SK-MEL-5 (cell line): ENCODE measurements at places on chromosomes 11 and 22.
A peak's percentile ranks its signal among the peaks of the same experiment; 100 is the strongest.

DNA sequence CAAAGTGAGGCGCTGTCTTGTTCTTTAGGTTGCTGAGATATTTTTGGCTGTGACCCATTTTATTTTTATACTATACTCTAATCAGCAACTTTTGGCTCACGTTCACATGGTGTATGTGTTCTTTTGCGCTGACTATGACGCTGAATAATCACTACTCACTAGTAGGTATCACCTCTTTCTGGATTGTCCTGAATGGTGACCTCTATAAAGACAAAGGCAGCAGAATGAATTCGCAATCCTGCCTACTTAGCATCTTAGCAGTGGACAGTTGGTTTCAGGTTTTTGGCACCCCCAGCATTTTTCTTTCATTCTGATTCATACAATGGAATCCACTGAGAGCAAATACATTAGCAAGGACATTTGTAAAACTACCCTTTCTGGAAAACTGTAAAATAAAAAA is 351.3 kb downstream of the JRKL start:
- DNase-seq, result no peak

GRCh38 chr11:16603245-16603644 is 135.2 kb upstream of the C11orf58 start:
- peak; percentile 75 for DNase-seq

DNA sequence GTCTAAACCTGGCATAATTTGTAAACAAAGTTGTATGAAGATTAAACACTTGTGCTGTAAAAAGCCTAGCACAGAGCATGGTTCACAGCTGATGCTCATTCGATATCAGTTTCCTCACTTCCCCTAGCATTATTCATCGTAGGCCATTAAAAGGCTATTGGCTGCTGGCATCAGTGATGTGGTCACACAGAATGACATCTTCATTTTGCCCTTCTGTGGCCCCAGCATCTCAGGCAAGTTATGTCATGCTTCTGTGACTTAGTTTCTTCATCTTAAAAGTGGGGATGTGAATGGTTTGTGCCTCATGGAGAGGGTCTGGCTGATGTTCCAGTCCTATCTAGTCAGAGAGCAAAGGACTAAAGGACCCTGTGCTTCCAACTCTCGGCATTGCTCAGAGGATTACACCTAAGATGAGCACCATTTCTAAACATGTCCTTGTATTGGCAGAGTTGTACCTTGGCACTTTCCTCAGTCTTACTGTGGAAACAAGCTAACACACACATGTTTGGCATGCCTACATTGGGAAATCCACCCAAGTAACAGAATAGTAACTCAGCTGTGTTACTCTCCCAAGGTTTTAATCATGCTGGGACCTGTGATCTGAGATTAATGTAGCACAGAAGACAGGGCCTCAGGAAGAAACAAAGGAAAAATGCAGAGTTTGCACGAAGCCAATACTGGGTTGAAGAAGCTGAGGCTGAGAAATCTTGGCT is 83.5 kb upstream of the OR9Q1 start:
- DNase-seq, result no peak

- no peak for DNase-seq
Measured at GRCh38 chr11:65918211-65919140, at the start of gene C11orf68. Gene C11orf68 (minus strand): TSS chr11:65919062. CDS start chr11:65919031, 31 bp downstream.

DNA sequence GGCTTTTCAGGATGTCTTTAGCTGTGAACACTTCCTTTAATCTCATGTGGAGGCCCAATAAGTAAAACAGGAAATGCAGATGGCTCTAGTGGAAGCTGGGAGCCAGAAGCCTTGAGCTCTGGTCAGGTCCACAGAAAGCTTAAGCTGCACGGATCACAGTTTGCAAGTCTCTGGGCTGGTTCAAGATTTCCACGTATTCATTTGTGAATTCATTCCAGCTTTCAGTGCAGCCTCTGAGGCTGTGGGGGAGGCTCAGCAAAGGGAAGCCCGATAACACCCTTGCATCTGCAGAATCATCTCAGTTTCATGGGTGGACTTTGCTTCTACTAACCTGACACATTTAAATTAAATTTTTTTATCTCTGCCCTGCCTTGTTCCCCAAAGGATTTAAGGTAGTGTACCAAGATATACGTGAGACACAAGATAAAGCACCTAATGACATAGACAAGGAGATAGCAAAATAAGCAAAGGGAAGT is 65.6 kb downstream of the ISX start:
- DNase-seq, result no peak

- no peak for DNase-seq
Measured at GRCh38 chr22:39434243-39434653, 22.6 kb upstream of the MGAT3 start.

- no peak for DNase-seq
Measured at GRCh38 chr11:120810251-120810650, 213.7 kb upstream of the TBCEL start.

GRCh38 chr11:117807482-117808327 is 10.7 kb upstream of the DSCAML1 start:
- DNase-seq, result peak; percentile 62

DNA sequence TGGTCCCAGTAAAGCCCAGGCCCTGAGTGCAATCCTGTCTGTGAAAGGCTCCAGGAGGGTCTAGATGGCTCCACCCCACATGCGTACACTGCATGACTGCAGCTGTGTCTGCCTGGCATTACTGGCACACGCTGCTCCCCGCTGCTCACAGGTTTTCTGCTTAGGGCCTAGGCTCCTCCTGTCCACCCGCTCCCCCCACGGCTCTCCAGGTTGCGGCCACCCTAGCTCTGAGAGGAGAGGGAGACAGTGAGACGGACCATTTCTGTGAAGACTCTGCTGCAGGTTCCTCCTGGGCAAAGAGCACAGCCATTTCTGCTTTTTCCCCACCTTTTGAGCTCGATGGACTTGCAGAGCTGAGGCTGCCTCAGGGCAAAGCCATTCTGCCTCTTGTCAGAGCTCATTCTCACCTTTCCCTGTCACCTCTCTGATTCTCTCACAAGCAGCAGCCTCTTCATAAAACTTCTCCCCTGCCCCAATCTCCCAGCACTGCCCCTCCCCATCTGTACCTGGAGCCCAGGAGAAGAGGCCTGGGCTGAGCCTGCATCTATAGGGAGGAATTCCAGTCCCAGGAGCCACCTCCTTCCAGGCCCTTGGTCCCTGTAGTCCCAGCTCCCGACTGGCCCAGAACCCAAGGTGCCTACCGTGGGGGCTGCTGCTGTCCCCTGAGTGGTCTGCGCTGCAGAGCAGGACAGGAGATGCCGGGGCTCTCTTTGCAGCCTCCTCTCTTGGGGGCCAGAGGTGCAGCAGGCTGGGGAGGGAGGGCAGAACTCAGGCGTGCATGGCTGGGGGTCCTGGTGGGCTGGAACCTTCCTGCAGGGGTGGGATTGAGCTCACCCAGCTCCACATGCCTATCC is 433.7 kb upstream of the B3GAT1 start:
- no peak for DNase-seq

- no peak for DNase-seq
Measured at GRCh38 chr11:68150037-68150436, 28.8 kb upstream of the CHKA start.

- DNase-seq, result peak; percentile 66
Measured at GRCh38 chr11:87463486-87464102, 425.9 kb downstream of the TMEM135 start.

DNA sequence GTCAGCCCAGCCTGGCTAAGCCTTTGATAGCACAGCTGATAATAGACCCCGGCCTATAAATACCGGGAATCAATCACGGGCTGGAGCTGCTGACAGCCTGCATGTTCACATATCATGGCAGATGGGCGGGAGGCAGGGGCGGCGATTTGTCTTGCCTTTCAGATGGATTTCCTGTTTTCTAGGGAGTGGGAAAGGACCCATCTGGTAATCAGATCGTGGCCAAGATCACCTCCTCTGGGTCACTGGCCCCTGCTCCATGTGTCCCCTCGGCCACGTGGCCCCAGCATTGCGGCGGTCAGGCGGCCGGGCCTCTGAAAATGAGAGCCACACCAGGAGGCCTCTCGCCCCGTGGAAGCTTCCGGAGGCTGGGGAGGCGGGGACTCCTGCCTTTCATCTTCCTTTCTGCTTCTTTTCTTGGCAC is 36.6 kb downstream of the SMIM38 start:
- no peak for DNase-seq

DNA sequence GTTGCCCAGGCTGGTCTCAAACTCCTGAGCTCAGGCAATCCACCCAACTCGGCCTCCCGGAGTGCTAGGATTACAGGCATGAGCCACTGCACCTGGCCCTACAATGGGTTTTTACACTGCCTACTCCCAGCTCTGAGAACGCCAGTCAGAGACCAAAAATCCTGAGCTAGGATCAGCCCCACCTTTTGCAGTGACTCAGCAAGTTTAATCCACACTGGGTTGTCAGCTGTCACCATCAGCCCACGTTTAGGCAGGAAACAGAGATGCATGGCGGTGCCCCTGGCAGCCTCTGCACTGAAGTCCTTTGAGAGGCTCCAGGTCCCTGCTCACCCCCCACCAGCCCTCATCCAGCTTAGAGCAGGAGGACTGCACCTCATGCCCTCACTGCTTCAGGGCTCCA is 117.6 kb downstream of the ARHGAP8 start:
- peak; percentile 19 for DNase-seq

DNA sequence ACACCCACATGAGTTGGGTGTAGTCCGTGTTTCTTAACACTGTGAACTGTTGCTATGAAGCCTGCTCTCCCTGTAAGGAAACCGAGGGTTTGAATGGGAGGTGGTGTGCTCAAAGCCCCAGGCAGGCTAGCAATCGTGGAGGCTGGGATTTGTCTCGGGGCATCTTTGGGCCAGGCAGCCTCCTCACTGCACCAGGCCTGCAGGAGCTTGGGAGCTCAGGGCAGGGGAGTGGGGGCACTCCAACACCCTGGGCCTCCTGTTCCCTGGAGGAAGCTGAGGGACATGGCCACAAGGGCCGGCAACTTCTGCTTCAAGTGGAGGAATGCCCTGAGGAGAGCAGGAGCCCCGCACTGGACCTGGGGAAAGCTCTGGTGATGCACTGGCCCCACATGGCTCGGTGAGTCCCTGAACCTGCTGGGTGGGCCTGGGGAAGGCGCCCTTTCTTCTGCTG is 164.7 kb upstream of the B3GAT1 start:
- DNase-seq, result no peak

- DNase-seq, result no peak
Measured at GRCh38 chr11:35529971-35530495, 4.6 kb upstream of the PAMR1 start.

- no peak for DNase-seq
Measured at GRCh38 chr22:32565002-32565339, 90.4 kb downstream of the FBXO7 start.

DNA sequence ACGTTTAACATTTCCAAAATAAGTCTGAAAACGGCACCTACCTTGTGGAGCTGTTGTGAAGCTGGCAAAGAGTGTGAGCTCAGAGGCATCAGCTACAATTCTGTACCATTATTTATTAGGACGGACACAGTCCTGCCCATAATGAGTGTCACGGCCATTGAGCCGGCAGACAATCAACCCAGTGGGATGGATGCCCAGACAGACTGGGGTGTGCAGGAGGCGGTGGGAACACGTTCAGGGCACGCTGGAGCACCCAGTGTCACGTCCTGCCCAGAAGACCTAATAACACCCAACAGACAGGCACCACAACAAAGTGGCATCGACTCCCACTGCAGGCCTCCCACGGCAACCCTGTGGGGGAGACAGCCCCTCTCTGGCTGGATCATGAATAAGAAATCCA is 34.5 kb downstream of the TPST2 start:
- no peak for DNase-seq

DNA sequence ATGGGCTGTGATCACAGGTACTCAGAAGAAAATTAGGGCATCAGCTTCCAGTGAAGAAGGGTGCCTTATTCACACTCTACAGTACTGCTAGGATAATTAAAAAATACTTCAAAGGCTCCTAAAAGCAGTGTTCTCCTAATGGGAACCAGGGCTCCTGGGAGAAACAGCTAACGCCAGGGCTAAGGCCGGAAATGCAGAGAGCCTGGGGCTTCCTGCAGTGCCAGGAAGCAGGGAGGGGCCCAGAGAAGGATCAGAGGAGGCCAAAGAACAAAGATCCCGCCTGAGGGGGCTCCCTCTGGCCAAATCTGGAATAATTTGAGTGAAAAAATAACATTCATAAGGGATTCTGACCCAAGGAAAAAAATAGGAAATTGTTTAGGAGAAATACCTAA is 27.5 kb downstream of the TOLLIP start:
- DNase-seq, result peak; percentile 35

DNA sequence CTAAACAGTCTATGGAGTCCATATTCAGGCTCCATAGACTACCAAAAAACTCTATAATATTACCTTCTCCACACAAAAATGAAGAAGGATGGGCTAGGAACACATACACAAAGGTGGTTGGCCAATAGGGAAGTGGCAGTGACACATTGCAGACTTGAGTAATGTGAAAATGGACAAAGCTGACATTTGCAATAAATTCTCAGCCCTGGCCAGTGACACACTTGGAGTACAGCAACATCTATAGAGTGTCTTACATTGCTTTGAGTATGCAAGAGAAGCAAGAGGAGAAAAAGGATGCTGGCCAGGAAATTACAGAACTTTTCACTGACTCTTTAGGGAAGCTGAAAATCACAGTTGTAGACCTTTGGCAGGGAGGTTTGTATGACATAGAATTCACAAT is 7.3 kb upstream of the OR52W1 start:
- no peak for DNase-seq

- DNase-seq, result no peak
Measured at GRCh38 chr22:37488337-37489135, 2.4 kb upstream of the MFNG start.

- DNase-seq, result no peak
Measured at GRCh38 chr11:102615077-102615893, 9.8 kb downstream of the MMP20 start.

- DNase-seq, result no peak
Measured at GRCh38 chr11:1641096-1641495, 11.5 kb downstream of the KRTAP5-5 start.
